Suprapubic skin (tissue), 4 donors: ENCODE measurements at places on chromosomes 12 and 14.

DNA sequence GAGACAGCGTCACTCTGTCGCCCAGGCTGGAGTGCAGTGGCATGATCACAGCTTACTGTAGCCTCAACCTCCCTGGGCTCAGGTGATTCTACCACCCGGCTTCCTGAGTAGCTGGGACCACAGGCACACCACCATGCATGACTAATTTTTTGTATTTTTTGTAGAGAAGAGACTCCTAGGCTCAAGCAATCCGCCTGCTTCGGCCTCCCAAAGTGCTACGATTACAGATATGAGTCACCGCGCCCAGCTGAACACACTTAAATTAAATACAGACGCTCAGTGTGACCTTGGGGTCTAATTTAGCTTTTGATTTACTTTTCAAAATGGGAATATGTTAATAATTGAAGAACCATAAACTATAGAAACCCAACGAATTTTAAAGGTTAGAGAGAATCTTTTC, 77.2 kb downstream of the C2CD5 start:
- no peak for DNase-seq

DNA sequence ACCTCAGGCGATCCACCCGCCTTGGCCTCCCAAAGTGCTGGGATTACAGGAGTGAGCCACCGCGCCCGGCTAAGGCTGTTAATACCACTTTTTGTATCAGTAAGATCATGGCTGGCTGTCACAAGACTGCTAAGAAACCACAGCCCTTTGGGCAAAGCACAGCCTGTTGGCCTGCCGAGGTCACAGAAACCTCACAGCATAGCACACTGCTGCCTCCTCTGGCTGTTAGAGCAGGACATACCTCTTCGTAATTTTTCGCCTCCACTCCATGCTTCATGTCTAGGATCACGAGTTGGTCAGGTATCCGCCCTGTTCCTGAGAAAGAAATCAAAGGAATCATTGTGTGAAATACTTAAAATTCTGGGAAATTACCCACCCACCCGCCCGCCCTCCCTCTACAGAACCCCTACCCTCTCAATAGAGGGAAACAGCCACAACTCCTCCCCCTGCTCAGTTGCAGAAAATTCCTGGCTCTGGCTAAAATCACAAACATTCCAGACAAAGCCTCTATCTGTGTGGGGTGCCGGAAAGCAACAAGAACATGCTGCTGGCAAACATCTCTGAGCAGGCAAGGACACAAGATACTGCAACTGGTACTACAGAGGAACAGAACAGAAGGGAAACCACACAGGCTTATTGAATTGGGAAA, 20.7 kb upstream of the NEK9 start:
- peak; percentile 90 for DNase-seq

DNA sequence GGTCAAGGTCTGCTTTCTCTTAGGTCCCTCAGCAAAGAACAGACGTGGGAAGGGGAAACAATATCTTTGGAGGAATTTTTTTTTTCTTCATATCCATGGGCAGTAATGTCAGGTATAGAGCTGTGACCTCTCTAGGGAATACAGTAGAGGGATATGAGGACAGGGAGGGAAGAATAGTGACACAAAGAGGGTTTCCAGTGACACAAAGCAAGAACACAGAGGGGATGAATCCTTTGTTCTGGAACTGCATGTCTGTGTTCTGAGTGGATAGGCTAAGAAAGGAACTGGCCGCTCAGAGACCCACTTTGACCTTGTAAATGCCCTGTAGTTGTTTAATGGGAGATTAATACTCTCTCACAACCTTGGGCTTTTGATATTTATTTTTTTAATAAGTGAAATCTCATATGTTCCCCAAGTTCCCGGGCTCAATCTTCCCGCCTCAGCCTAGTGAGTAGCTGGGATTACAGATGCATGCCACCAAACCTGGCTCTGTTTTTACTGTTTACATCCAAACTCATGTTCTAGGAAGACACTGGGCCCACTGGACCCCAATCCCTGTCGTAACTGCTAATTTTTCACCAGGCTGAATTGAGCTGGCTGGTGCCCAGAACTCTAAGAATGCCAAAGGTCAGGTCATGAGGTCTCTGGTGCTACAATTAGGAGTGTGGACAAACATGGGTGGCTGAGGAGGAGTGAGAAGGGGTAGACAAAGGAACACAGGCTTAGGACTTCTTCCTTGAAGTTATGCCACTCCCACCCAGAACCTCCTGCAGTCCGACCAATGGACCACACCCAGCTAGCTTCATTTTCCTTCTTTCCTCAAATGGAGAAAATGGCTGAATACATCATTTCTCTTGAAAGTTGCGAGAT, 9.1 kb upstream of the PLEKHH1 start:
- DNase-seq = no peak

DNA sequence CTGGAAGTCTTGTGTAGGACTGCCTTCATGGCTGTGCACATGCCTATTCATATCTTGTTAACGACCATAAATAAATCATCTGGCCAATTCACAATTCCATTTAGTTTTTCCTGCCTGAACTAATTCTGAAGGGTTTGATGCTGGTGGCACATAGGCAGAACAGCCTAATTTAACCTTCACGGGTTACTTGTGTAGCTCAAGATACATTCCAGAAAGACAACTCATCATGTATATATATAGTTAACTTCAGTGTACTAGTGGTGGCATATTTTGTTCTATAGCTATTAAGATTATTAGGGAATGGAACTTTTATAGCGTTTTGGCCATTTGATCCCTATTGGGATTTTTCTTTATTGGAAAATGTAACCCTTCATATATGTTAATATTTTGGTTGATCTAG, 31.4 kb downstream of the CFAP54 start:
- no peak for DNase-seq

GRCh38 chr14:58085877-58086276, 66.1 kb downstream of the ARMH4 start:
- no peak for DNase-seq

DNA sequence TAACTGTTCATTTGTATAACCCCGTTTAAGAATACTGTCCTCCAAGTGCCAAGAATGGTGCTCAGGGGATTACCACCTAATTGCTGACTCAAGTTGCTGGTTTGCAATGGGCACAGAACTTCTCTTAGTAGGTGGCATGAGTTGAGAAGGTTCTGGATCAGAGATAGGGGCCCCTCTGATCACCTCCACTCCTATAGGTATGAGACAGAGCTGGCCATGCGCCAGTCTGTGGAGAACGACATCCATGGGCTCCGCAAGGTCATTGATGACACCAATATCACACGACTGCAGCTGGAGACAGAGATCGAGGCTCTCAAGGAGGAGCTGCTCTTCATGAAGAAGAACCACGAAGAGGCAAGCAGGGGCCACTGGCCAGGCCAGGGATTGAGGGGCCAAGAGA, 1.6 kb downstream of the KRT18 start:
- DNase-seq = no peak

DNA sequence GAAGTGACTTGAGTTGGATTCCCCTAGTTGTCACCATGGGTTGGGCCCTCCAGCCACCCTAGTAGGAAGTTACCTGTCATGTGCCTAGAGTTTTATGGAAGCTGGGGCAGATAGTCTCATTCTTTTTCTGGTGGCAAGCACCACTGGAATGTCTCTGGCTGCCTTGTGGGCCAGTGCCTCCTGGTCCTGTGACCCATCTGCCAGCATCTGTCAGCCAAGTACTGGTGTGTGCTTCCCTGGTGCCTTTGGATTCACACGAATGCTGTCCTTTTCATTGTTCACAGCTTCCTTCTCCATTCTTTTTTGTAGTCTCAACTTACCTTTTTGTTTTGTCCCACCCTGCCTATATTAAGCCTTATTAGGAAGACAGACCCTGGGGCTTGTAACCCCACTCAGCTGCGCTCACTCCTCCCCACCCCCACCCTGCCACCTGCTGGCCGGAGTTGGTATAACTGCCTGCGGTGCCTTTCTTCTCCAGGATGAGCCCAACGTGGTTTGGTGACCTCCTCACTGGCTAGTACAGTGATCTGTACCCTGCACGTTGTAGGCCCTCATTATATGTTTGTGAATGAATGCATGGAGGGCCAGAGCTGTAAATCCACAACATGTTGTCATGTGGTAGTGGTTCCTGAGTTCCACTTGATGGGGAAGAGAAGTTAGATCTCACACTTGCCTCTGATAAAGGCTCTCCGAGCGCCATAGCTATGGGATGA, 125.7 kb downstream of the TSPAN9 start:
- no peak for DNase-seq

GRCh38 chr14:100570726-100571454, 16.3 kb downstream of the BEGAIN start:
- DNase-seq = no peak

DNA sequence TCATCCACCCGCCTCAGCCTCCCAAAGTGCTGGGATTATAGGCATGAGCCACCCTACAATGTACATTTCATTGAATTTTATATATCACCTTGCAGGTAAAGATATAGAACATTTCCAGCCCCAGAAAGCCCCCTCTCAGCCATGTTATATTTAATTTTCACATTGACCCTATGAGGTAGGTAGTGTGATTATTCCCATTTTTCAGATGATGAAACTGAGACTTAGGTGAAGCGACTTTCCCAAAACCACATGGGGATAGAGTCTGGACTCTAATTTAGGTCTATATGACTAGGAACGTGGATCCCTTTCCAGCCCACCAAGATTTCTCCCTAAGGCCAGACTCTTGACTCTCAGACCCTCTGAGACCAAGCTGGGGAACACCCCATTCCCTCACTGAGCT, 15.7 kb upstream of the POP5 start:
- no peak for DNase-seq

GRCh38 chr12:63250486-63250885, 99.5 kb upstream of the AVPR1A start:
- no peak for DNase-seq

DNA sequence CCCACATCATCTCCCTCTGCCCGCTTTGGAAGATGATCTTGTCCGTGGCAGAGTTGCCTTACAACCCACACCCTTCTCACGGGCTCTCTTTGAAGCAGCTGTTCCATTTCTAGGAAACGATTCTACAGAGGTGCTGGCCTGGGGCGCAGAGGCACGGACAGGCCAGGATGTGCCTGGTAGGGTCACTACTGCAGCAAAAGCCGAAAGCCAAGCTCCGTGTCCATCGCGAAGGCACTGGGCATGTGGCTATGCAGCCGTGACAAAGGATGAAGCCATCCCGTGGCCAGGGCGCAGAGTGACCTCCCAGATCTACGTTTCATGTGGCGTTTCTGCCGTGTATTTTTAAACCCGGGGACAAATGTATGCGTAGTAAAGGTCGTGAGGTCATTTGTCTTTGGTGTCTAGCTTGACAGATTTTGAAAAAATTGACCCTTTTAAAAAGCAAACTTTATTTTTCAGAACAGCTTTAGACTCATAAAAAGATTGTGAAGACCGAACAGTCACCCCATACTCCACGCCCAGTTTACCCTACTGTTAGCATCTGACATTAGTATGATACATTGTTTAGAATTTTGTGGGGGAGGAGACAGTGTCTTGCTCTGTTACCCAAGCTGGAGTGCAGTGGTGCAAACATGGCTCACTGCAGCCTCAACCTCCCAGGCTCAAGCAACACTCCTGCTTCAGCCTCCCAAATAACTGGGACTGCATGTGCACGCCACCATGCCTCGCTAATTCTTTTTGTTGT, 40.4 kb upstream of the NCOR2 start:
- DNase-seq = no peak

GRCh38 chr12:24954261-24954660, 5.4 kb upstream of the BCAT1 start:
- no peak for DNase-seq

DNA sequence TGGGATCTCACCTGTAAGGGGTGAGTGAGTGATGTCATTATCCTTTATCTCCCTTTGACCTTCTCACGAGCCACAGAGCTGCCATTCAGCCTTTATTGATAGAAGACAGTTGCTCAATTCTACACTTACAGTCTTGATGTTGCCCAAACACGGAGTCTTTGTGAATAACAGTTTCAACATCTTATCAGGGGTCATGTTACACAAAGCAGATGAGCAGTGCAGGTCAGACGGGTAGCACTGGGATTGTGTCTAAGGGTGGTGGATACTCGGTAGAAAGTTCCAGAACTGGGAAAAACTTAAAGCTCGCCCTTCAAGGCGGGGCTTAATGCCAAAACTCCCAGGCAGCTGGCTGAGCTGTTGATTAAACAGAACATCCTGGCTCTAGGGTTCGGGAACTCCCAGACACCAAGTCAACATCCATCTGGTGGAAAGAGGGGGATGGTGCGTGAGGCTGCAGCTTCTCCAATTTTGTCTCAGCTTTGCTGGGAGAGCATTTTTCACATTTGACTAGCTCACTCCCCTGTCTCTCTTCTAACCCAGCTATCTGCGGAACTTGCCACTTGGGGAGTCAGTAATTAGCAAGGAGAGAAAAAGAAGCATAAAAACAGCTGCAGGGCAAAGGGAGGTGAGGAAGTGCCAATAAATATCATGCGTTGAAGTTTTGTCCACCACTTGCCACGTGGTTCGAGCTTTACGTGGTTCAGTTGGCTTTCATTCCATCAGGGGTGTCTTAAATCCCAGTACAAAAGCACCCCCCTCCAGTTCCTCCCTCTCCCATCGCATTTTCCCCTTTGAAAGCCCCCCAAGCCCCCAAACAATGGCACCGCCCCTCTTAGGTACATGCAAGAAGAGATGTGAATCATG, 31.0 kb downstream of the FOXN4 start:
- DNase-seq = no peak

DNA sequence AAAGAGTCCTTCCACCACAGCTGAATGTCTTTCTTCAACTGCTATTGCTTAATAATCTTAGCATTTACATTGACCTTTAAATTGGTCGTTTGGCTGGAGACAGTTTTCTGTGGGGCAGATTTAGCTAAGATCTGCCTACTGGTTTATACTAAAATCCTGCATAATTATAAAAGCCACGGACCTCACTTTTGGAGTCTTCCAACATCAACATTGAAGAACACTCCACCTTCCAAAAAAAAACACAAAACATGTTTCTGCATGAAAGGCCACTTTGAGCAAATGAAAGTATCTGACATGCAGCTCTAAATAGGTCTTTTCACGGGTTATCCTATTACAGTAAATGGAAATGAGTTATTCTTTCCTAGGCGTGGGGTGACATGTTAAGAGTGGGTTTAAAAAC, 57.0 kb upstream of the KRR1 start:
- DNase-seq = no peak

GRCh38 chr12:71218616-71219015, 60.8 kb upstream of the TSPAN8 start:
- DNase-seq = no peak

GRCh38 chr12:54959291-54960018, 25.1 kb downstream of the TESPA1 start:
- no peak for DNase-seq

DNA sequence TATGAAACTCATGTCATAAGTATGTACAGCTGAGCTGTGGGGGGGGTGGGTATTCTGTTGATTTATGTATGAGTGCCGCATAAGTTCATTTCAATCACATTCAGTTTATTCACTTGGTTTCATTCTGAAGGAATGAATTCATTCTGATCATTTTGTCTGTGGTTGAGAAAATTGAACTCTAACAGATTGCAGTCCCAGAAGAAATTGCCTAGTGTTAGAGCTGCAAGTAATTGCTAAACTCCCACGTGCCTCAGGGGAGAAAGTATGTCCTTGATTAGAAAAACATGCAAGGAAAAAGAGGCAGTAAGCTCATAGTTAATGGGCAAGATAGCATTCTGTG, 442.4 kb upstream of the MGAT4C start:
- no peak for DNase-seq
